ENCODE measurements at places on chromosomes 7 and 10. TPM values are rescaled to one million over a fixed set of nuclear protein-coding genes. Genes with fewer than 3 reads are reported as not detected.

DNA sequence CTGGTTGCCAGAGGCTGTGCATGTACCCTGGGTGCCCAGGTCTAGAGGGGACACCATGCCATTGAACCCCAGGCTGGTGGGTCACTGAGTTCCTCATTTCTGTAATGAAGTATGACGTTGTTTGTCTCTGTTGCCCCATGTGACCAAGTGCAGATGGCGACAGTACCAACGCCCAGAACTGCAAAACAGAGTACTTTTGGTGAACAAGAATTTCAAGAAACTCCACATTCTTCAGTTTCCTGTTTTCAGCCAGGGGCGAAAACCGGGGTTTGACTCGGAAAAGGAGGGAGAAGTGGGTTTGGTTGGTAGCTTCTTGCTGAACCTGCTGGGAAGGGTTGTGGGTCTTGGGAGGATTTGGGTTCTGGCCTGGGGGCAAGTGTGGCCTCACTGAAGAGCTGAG, 18.2 kb downstream of the CYP17A1 start:
- DNase-seq, result no peak

GRCh38 chr10:115026056-115026745, 67.0 kb upstream of the ATRNL1 start:
- DNase-seq, result no peak

- no peak for DNase-seq
Observed at GRCh38 chr7:114519240-114519639, 104.6 kb downstream of the FOXP2 start.

- DNase-seq, result no peak
Observed at GRCh38 chr10:43293677-43294057, 26.8 kb upstream of the RASGEF1A start.

DNA sequence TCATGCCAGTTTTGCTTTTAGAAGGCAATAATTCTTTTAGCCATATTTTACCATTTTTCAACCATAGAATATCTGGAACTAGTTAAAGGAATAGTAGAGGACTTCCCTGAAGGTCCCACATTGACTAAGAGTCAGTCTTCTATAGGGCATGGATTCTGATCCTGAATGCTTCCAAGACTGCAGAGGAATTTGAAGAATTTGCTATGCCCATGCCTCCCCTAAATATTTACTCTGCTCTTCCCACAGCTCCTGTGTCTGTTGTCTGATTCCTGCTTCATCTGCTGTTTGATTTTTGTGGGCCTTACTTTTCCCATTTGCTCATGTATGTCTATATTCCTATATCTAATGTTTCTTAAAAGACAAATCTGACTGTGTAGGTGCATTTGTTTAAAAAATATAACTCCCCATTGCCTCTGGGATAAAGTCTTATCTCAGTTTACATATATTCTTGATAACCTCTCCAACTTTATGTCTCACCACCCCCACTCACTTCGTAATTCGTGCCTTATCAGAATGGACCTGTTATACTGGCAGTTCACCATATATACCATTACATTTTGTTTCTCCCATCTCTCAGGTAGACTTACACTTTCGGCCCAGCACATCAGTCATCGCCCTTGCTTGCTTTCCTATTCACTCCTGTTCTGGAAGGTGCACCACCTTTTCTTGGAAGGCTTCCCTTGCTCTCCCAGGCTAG, 33.9 kb downstream of the LRRC4 start:
- DNase-seq, result no peak

DNA sequence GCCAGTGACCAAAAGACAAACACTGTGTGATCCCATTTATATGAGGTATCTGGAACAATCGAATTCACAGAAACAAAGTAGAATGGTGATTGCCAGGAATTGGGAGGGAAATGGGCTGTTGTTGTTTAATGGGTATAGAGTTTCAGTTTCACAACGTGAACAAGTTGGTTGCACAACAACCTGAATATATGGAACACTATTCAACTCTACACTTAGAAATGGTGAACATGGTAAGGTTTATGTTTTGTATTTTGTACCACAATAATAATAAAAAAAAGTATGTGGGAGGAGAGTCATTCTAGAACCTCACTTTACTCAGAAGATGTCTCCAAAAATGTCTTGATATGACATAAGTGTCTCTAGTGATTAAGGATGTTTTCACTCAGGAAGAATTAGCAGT, 85.2 kb upstream of the SGCE start:
- no peak for DNase-seq

DNA sequence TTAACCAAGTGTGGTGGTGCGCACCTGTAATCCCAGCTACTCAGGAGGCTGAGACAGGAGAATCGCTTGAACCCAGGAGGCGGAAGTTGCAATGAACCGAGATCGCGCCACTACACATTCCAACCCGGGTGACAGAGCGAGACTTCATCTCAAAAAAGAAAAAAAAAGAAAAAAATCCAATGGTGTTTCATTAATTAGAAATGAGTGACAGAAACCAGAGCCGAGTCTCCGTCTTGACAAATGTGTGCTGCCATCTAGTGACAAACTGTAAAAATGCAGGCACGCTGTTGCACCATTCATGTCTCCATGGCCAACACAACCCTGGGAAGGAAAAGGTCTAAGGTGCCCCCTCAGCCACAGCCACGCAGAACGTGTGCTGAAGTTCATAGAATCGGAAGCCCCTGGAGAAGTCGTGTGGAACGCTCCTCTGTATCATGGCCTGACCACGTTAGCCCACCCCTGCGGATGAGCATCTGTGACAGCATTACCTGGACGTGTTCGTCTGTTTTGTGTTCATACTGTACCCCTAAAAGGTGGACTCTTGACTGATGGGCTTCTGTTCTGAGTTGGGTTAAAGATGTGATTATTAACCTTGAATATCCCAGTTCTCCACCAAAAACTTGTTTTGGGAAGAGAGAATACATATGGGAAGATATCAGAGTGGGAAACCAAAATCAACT, 94.9 kb downstream of the LYZL2 start:
- peak; percentile 51 for DNase-seq

- no peak for DNase-seq
Observed at GRCh38 chr10:118867768-118868167, 113.0 kb upstream of the CACUL1 start.

DNA sequence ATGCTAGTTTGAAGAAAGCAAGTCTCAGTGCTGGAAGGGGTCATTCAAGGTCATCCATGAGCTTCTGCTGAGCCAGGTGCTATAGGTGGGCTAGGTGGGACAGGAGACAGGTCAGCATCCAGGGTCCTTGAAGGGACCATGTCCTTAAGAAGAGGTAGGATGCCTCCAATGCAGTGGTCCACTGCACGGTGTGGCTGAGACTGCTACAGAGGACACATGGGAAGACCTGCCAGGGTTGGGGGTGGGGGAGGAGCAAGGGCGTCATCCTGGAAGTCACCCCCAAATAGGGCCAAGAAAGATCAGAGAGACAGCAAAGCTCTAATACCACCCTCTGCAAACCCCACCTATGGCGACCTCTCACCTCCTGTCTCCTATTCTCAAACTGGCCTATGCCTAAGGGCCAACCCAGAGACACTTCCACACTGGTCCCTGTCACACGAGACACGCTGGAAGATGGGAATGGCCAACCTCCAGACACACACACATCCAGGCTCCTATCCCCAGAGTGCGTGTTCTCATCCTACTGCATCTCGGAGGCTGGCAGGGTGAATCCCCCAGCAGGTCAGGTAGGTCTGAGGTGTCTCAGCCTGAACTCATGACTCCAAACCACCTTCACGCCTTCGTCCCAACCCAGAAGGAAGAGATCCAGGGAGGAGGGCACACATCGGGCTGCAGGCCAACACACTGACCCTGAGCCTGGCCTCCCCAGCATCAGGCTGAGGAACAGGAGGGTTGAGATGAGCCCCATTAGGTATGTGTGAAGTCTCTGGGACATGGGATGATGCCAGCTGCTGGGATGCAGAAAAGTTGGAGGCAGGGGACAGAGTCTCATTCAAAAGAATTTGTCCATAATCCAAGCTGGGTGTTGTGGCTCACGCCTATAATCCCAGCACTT, 5.6 kb upstream of the PPP1R35 start:
- no peak for DNase-seq

DNA sequence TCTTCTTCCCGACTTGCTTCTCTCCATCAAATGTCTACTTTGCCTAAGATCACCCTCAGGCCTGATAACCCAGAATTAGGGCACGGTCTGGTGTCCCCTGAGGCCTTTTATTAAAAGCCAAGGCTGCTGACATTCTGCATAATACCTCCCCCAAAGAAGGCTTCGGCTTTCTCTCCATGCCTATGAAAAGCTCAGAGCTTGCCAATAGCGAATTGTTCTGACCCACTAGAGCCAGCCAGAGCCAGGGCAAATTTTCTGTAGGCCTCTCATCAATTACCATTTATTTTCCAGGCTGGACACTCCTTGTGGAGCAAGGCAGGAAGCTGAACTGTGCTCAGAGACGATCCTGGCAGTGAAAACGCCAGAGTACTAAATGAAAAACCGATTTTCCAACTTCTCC, 64.3 kb upstream of the ADRB1 start:
- DNase-seq, result no peak

Gene TPK1
- total RNA-seq, result 14.2 TPM

Gene MYOZ1
- not detected for total RNA-seq

Gene BAZ1B
- total RNA-seq, result 76.0 TPM

Gene C10orf95
- total RNA-seq, result 0.41 TPM
